Gastrocnemius medialis (tissue), 4 donors: ENCODE measurements at places on chromosomes 1 and 21. TPM values are rescaled to one million over a fixed set of nuclear protein-coding genes. Genes with fewer than 3 reads are reported as not detected.

GRCh38 chr1:12327566-12327965 is 97.7 kb downstream of the VPS13D start:
- no peak for DNase-seq

DNA sequence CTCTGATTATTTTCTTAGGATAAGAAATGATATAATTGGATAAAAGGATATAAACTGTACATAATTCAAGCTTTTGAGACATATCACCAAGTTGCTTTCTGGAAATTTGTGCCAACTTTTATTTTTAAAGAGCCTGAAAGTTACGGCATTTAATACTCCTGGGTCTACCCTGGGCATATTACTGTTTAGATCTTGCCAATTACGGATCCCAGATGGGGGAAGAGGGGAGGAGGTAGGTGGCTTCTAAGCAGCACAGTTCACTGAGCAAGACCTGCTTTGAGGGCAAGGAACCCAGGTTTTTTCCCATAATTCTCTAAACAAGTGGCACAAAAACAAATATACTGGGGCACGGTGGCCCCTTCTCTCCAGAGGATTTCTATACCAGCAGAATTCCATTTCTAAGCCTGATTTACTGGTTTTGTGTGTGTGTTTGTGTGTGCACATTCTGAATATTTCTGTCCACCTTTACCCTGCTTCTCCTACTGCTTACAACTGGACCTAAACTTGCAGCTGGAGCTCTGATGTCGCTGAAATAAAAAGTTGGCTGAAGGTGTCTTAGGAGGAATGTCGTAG is 76.7 kb downstream of the LAMC2 start:
- no peak for DNase-seq

GRCh38 chr1:22344329-22344630 is 107.4 kb upstream of the ZBTB40 start:
- no peak for DNase-seq

GRCh38 chr1:94909486-94909885 is 17.4 kb downstream of the CNN3 start:
- DNase-seq, result no peak

DNA sequence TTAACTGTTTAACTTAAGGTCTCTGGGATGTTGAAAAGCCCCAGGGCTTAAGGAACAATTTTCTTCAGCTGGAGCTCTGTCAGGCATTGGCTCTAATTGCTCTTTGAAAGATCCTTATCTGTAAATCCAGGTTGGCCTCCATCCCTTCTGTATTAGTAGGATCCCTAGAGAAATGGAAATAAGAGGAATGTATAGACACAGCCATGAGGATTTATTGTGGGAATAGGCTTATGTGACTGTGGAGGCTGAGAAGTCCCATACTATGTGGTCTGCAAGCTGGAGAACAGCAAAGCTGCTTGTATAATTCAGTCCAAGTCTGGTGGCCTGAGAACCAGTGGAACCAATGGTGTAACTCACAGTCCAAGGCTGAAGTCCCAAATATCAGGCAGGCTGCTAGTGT is 47.6 kb upstream of the VAV3 start:
- DNase-seq, result no peak

The GBP1 gene
- total RNA-seq, result 6.9 TPM

The SH2D1B gene
- total RNA-seq, result 34.2 TPM

The FCRL5 gene
- not detected for total RNA-seq

The SYTL1 gene
- total RNA-seq, result not detected
